ENCODE measurements at places on chromosomes 13 and 19.

DNA sequence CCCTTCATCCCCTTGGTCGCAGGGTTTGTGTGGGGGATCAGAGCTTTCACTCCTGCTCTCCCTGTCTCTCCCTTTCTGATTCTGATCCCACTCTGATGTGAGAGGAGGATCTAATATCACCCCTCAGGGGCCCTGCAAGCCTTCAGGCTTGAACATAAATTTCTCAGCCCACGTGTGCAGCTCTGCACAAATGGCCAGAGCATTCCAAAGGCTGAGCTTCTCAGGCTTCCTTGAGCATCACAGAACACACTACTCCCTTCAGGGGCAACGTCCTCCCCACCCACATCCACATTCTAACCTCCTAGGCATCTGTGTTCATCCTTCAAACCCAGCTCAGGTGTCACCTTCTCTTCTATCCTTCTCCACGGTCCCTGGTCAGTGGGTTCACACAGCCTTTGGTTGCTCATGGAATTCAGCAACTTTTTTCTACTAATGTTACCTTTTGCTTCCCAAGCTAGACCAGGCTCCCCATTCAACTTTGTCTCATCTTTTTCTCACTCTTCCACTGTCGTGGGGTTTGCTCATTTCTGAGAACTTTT lies 24.4 kb upstream of the DOCK9 start:
- no peak for DNase-seq

GRCh38 chr13:53398051-53398450 lies 369.4 kb downstream of the OLFM4 start:
- DNase-seq, result no peak

GRCh38 chr19:1007399-1008251 lies 7.4 kb downstream of the GRIN3B start:
- DNase-seq, result no peak

- DNase-seq, result no peak
Observed at GRCh38 chr19:31066385-31066784, 282.9 kb downstream of the TSHZ3 start.

GRCh38 chr13:101988140-101988539 lies 413.7 kb downstream of the FGF14 start:
- DNase-seq, result no peak

- DNase-seq, result no peak
Observed at GRCh38 chr19:31761281-31761913, 412.2 kb upstream of the TSHZ3 start.

- DNase-seq, result no peak
Observed at GRCh38 chr13:69579351-69579750, 528.3 kb upstream of the ATXN8OS start.

- no peak for DNase-seq
Observed at GRCh38 chr19:4297901-4298809, 4.0 kb downstream of the TMIGD2 start.

GRCh38 chr19:9847087-9847671 lies 12.1 kb downstream of the PIN1 start:
- no peak for DNase-seq

GRCh38 chr13:78660495-78660857 lies 1.5 kb upstream of the OBI1 start:
- DNase-seq, result no peak

GRCh38 chr13:78194904-78195639 lies 276.4 kb upstream of the EDNRB start:
- DNase-seq, result no peak

DNA sequence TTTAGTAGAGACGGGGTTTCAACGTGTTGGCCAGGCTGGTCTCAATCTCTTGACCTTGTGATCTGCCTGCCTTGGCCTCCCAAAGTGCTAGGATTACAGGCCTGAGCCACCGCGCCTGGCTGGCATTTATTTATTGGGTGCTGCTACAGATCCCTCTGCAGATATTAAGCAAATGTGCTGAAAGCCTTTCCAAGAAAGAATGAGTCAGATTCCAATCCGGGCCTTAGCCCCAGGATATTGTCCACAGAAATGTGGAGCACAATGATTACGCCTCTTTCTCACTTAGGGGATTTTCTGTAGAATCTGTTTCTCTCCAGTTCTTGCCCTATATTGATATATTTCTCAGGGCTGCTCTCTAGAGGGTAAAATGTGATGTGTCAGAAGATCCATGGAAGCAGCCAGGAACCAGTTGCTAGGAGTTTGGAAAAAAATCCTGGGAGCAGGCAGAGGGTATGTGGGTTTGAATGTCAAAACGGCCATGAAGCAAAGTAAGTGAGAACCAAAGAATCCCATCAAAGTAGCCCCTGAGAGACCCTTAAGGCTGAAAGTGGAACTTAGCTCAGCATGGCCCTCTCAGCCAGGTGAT lies 24.8 kb upstream of the IGFL4 start:
- DNase-seq, result no peak

DNA sequence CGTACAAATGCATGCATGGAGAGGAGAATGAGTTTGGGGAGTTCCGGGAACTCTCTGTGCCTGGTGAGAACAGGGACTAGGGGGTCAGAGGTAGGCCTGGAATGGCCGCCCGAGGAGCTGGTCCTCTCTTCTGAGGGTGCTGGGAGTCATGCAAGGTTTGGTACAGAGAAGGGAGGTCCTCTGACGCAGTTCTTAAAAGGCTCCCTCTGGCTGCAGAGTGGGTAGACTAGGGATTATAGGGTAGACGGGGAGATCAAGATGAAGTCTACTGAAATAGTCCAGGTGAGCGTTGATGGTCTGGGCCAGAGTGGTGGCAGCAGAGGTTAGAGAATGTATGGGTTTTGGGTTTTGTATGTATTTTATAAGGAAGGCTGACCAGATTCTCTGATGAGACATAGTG lies 796 bp downstream of the ZNF304 start:
- DNase-seq, result no peak

- DNase-seq, result no peak
Observed at GRCh38 chr13:77207943-77208342, 119.0 kb downstream of the MYCBP2 start.

- no peak for DNase-seq
Observed at GRCh38 chr19:616062-616700, 17.2 kb downstream of the POLRMT start.

GRCh38 chr19:15115762-15116615 lies 8.8 kb downstream of the SYDE1 start:
- no peak for DNase-seq

GRCh38 chr13:40472427-40473220 lies 193.8 kb downstream of the FOXO1 start:
- no peak for DNase-seq

DNA sequence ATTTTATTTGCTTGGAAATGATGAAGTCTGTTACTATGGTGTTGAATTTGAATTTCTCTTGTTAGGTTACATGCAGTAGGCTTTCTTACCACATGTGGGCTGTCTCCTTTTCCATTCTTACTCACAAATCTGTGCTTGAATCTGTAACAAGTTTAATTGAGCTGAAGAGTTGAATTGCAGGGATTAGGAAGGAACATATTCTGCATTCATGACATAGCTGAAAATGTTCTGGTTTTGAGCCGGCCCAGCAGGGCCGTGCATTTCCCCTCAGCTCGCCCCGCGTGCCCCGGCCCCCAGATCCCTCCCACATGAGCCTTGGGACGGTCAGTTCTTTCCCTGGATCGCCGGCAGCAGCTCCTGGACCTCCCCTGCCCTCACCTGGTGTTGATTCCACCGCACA lies 28.1 kb downstream of the TFDP1 start:
- DNase-seq, result no peak

GRCh38 chr19:338421-338820 lies 6.2 kb downstream of the MIER2 start:
- no peak for DNase-seq

- no peak for DNase-seq
Observed at GRCh38 chr19:4350726-4351125, 7.4 kb downstream of the MPND start.

GRCh38 chr19:44553478-44554171 lies 24.1 kb upstream of the CEACAM20 start:
- no peak for DNase-seq

DNA sequence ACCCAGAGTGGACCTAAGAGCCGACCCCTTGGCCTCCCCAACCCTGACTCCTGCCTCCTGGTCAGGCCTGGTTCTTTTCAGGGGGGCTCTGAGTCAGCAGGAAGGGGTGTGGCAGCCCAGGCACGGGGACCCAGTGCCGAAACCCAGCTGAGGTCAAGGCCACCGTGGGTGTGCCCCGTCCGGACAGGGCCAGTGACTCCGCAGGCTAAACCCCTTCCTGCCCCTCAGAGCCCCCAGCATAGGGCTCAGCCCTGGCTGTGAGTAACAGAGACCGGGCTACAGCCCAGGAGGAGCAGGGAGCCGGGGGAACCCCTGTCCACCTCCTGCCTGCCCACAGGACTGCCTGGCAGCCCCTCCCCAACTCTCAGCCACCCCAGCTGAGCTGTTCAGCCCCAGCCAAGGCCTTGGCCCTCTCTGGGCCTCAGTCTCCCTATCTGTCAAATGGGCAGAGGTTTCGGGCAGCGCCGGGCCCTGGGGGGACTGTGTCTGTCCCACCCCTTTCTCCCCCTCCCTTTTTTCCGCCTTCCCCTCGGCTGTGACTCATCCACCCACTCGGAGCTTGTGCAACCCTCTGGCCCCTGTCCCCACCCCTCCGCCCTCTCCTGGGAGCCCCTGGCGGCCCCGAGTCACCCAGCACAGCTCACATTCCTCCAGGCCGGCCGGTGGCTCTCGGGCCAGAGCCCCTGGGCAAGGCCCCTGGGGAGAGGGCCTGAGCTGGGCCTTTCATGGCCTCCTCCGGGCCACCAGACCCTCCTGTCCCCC lies 8.6 kb downstream of the ZBTB7A start:
- no peak for DNase-seq

GRCh38 chr19:46697204-46697960 lies 19.5 kb downstream of the PRKD2 start:
- no peak for DNase-seq

DNA sequence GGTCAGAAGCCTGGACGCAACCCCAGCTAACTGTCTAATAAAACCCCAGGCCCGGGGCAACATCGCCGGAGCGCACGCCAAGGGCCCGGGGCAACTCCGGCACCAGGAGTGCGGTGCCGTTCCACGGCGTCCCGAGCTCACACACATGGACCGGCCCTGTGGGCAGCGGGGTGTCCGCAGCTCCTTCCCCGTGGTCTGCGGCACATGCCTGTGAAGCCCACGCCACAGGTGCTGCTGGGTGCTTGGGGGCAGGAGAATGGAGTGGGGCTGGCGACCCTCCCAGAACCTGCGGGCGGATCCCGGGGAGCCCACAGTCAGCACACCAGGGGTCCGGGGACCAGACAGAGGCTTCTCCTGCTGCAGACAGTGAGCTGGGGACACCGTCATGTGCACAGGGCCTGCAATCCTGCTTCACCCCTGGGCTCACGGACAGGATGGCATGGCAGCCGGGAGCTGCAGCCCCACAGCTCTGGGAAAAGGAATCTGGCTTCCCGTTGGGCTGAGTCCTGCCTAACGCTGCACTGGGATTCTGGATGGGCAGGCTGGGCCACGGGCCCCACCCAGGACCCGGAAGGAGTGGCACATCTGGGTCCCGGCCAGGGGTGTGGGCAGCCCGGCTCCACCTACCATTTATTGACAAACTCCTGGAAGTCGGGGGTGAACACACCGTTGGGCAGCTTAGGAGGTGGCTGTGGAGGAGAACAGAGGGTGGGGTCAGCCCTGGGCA lies 28.2 kb upstream of the ZBTB7A start:
- DNase-seq, result no peak

GRCh38 chr19:2215281-2215751 lies 20.8 kb downstream of the PLEKHJ1 start:
- no peak for DNase-seq

GRCh38 chr19:37938353-37938752 lies 31.3 kb downstream of the SIPA1L3 start:
- no peak for DNase-seq

DNA sequence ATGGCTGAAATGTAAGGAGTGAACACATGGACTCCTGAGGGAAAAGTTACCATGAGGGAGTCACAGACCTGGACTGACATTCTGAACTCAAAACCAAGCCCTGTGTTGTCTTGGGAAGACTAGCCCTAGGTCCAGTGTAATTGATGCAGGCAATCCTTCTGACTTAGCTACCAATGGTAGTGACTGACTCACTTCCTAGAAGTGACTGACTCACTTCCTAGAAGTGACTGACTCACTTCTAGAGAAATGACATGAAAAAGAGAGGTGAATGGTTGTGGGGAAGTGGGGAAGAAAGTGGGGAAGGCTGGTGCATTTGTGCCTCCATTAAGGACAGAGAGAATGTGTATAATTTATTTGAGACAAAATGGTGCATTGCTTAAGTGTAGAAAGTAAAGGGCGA lies 49.9 kb downstream of the EDNRB start:
- DNase-seq, result no peak

DNA sequence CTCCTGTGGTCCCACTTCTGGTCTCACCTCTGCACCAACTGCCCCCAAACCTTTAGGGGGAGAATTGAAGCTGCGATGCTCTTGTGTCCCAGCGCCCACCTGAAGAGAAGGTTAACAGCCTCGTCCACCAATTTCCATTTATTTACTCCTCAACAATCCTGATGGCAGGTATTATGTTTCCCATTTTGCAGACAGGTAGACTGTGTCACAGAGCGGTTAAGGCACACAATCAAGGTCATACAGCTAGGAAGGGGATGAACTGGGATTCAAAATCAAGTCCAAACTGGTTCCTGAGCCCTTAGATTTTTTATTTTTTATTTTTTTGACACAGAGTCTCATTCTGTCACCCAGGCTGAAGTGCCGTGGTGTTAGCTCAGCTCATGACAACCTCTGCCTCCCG lies 6.2 kb downstream of the DNASE2 start:
- DNase-seq, result no peak

DNA sequence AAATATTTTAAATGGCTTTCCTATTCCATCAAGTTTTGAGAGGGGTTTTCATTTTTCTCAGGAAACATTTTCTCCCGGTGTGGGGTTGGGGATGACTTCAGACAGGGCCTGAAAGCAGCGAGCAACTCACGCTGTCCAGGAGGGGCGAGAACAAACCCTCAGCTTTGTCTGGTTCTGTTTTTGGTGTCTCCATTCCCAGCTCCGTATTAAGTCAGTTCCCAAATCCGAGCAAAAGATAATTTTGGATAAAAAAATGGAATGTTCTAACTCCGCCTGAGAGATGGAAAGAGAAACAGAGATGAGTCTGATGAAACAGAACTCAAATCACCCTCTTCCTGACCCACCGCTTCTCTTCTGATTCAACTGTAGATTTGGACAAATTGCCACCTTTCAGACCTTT lies 38.4 kb downstream of the RFX2 start:
- DNase-seq, result no peak

DNA sequence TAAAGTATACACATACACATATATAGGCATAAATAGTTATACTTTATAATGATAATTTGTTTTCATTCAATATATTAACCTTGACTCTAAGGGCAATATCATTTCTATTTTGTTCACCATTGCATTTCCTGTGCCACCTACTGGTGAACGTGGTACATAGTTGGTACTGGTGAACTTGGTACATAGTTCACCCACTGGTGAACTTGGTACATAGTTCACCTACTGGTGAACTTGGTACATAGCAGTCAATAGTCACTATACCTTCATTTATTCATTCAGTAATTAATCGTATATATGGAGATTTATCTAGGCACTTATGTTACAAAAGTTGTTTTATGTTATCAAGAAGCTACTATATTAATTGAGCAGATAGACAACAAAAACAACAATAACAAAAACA lies 172.6 kb upstream of the ATXN8OS start:
- DNase-seq, result no peak

- no peak for DNase-seq
Observed at GRCh38 chr19:12527034-12527836, 24.0 kb downstream of the ZNF564 start.

GRCh38 chr19:16285769-16286498 lies 38.7 kb upstream of the KLF2 start:
- no peak for DNase-seq

GRCh38 chr13:52783943-52784342 lies 44.3 kb upstream of the CNMD start:
- no peak for DNase-seq

GRCh38 chr19:34319785-34320184 lies 45.2 kb upstream of the GPI start:
- peak; percentile 18 for DNase-seq

Measured in cerebellar nuclear complex (tissue), 1 donor.